ENCODE measurements at places on chromosomes 11 and 22.
A peak's percentile ranks its signal among the peaks of the same experiment; 100 is the strongest.

GRCh38 chr11:86148345-86148747 is 79.5 kb upstream of the PICALM start:
- no peak for DNase-seq

DNA sequence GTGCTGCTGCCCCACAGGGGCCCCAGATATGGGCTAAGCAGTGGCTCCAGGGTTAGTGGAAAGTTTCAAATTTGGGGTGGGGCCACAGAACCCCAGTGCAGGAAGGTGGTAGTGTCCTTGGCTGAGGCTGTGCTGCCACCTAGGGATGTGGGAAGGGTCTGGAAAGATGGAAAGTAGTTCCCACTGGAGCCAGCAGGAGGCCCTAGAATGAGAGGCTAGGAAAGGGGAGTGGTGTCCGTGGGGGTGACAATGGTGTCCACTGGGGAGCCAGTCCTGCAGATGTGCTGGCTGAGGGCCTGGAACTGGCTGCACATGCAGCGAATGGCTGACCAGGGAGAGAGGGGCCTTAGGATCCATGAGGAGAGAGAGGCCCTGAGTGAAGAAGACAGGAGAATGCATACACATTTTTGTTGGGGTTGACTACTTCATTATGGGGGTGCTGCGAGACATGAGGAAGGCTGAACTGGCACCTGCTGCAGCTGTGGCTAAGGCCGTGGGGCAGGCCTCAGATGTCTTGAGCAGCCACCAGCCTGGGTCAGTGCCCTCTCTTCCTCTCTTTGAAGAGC is 21.1 kb downstream of the RFPL3 start:
- DNase-seq: no peak

GRCh38 chr11:9697766-9698165 is 33.9 kb downstream of the SWAP70 start:
- no peak for DNase-seq

DNA sequence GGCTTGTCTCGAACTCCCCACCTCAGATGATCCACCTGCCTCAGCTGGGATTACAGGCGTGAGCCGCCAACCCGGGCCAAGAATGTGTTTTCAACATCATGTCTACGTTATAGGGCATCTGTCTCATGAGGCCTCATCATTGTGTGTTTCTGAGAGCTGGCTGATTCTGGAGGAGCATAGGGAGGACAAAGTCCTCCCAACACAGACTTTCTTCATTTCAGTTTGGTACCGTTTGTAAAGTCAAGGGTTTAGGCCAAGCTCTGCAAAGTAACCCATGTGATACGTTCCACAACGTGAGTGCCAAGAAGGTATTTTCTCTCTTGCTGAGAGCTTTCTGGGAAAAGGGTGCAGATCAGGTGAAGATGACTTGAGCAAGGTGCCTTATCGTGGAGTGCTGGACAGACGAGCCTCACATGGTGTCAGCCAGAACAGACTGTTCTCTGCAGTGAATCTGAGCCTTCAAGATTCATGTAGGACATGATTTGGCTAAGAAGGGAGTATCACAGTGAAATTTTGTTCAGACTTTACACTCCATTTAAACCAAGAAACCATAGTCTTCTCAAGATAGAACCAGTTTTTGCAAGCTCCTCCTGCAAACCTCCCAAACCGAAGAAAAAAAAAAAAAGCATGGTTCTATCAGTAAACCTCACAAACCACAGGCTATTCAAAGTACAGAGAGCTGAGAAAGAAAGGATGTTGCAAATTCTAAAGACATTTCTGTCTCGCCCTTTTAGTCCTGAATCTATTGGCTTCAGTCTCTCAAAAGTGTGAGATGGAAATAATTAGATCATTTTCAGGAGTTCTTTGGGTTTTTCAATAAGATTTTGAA is 71.7 kb downstream of the DBX1 start:
- DNase-seq: no peak

DNA sequence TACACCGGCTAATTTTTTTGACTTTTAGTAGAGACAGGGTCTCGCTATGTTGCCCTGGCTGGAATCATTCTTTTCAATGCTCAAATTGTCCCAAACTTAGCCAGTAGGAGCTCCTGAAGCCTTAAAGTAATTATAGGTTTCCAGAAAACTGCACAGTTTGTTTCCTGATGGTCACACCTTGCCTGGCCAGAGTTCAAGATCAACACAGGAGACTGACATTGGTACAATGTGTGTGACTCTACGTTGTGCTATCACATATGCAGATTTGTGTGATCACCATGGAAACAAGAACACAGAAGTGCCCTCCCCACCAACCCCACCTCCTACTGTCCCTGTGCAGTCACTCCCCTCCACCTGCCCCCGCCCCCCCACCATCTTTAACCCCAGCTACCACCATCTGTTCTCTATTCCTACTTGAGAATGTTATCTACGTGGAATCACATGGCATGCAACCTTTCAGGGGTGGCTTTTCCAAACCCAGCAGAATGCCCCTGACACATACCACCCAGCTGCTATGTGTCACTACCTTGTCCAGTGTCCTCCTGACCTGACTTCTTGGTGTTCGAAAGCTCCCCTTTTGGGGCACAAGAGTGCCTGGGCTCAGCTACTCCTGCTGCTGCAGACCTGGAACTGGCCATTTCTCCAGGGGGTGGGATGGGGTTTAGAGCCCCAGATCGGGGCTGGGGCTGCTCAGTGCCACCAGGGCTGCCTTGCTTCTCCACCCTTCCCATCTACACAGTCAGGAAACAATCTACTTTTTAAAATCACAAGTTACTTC is 6.1 kb upstream of the NAP1L4 start:
- DNase-seq: no peak

DNA sequence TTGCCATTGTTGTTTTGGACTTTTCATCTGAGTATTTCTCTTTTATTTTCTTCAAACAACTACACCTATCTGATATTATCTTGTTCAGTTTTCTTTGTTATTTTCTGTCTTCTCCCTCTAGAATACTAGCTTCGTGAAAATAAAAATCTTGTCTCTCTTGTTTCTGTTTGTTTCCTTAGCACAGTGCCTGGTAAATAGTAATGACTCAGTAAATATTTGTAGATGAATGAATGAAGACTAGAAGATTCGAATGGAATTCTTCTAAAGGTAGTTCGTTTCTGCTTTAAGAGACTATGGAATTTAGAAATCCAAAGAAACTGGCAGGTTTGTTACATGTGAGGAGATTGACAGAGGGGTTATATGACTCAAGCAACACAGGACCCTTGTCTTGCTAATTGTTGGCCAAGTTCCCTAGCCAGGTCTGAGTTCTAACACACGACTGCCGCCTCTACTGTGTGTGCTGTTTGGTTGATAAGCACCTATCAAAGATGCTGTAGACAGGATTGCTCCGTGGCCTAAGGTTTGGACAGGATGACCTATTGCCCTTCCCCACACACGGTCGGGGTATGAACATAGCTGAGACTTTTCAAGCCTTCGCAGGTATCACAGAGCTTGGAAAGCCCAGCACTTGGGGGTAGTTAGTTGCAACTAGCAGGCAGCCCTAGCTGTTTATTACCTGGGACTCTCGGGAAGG is 831 bp upstream of the TMEM135 start:
- no peak for DNase-seq

- DNase-seq: no peak
Measured at GRCh38 chr11:44008698-44009097, 39.1 kb upstream of the ACCSL start.

DNA sequence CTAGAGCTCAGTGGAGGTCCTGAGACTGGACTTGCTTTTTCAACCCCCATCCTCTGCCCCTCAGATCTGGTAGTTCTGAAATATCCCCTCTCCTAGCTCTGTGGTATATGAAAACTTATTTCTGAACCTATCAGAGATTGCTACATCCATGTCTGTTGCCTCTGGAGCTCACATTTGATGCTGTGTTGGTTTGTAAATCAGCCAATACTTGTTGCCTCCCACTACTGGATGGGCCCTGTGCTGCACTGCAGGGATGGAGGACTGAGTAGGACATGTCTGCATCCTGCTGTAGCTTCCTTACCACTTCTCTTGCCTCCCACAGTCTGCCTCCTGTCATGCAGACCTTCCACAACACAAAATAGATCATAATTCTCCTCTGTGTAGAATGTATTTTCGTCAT is 5.2 kb downstream of the OLFML1 start:
- DNase-seq: no peak

DNA sequence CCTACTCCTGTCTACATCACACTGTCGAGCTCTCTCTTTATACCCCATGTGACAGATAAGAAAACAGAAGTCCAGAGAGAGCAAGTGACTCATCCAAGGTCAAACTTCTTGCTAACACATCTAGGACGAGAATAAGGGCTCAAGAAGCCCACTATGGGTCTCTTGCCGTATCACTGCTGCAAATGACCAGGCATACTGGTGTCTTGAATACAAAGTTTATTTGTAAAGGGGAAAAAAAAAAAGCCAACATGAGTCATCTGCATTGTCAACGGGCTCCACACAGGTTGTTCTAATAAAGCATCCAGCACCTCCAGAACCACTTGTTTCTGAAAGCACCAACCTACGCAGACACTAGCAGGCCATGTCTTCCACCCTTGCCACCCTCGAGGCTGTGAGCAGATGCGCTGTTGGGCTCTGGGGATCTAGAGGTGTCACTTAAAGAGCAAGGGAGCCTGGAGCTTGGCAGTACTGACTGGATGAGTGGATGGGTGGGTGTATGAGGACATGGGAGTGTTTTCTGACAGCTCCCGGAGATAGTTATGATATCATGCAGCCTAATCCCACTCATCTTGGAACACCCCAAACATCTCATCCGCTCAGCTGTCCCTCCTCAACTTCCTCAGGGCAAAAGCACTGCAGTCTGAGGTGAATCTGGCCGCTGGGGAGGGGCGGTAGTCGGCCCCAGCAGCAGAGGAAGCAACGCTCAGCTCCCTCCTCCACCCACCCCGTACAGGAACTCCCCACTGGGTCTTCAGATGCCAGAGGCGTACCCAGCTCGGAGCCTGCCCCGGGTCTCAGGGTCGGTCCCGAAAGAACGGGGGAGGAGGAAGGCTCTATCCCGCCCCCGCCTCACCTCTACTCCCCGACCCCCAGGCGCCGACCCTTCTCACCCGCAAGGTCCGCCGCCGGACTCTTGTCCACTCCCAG is 1.0 kb downstream of the SMCO4 start:
- peak; percentile 24 for DNase-seq

- no peak for DNase-seq
Measured at GRCh38 chr11:30333405-30333804, 10.5 kb downstream of the ARL14EP start.

DNA sequence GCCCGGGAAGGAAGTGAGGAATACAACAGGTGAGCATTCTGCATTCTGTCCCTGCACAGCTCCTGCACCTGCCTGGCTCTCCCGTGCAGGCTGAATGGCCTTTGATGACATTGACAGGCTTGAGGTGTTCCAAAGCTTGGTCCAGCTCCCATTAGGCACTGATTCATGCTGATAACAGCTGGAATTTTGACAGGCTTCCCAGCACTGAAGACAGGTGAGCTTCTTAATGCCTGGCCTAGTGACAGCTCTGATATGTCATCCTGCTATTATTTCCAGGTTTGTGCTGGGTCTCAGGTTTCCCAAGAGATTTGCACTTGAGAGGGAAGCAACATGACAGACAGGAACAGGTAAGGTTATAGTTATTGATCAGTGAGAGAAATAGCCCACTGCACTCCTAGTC is 58.0 kb upstream of the MTNR1B start:
- no peak for DNase-seq

- DNase-seq: no peak
Measured at GRCh38 chr11:102017026-102017425, 30.2 kb upstream of the CFAP300 start.

DNA sequence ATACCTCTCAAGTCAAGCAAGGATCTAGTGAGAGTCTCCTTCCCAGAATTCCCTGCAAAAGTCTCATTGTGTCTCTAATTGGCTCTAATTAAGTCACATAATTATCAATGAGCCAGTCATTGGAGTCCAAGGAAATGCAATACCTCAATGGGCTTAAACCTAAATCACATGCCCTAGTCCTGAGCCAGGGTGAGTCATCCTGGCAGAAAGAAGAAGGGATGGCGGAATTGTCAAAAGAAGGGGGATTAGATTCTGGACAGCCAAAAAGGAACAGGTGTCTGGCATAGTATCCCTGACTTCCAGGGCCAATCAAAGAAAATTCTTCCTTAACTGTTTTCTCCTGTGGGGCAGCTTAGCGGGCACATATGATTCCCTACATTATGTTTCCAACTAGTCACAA is 25.1 kb upstream of the LDLRAD3 start:
- no peak for DNase-seq

DNA sequence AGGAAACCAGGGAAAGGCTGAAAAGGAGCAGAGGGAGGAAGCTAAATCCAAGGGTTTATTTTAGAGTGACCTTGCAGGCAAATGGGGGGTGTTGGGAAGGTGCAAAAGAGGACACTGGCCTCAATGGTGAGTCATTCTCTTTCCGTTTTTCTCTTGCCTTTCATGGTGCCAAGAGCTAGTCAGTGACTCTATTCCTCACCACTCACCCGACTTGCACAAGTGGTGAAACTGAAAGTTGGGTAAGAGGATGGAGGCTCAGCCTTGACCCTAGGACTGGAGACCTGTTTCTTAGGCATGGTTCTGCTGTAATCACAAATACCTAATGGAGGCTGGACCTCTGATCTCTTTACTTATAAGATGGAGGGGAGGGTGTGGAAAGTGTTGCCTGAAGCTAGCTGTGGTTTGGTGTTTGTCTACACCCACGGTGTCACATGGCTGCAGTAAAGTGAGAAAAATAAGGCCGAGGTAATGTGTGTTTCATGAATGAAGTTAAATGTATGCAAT is 67.3 kb upstream of the CREB3L1 start:
- DNase-seq: no peak

DNA sequence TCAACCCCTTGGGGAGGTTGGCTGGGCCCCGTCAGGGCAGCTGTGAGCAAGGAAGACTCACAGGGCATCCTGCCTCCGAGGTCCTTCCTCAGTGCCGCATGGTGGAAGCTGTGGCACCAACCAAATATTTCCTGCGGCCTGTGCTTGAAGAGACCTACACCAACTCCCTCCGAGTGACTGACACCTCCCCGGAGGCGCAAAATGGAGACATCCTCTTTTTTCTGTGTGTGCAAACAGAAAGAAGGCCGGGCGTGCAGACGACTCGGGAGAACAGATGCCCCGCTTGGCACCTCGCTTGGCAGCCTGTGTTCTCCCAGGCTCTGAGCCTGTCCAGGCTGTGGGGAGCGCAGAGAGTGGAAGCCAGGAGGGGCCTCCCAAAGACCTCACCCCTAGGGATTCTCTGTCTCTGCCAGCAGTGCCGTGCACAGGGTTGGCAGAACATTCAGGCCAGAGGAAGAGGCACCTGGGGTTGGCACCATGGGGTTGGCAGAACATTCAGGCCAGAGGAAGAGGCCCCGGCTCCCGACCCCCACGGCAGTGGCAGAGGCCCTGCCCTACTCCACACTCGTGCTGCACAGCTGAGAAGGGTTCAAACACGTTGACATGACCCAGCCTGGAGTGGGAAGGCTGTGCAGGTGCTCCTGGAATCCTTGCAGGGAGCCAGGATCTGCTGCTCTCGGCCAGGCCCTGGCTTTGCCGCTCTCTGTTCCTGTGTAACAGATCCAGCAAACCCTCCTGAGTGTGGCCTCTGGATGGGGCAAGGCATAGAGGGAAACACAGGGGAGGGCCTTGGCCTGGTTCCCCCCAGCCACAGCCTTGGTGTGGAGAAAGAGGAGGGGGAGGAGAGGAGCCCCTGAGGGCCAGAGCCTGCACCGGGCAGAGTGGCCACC is 805.5 kb downstream of the BRD1 start:
- DNase-seq: no peak

- DNase-seq: no peak
Measured at GRCh38 chr11:115469361-115469760, 34.9 kb downstream of the CADM1 start.

Measured in T-helper 9 cell (primary cell).